ENCODE measurements at places on chromosomes 5 and 9.

- DNase-seq, result no peak
Observed at GRCh38 chr5:136104306-136104965, 28.2 kb upstream of the SMAD5 start.

DNA sequence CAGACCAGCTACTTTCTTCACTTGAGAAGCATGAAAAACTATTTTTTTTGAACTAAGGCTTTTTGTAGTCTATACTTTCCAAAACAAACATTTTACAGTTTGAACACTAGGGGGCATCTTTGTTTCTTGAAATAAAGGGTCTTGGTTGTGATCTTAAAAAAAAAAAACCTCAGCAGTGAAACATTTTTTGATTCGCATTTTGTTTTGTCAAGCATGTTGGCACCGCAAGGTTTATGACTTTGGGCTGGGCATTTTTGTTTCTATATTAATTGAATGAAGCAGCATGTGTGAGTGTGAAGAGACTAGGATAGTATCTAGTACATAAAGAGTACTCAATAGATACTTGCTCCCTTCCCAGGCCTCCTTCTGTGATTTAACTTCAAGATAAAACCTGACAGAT is 31.6 kb upstream of the ACOT12 start:
- no peak for DNase-seq

DNA sequence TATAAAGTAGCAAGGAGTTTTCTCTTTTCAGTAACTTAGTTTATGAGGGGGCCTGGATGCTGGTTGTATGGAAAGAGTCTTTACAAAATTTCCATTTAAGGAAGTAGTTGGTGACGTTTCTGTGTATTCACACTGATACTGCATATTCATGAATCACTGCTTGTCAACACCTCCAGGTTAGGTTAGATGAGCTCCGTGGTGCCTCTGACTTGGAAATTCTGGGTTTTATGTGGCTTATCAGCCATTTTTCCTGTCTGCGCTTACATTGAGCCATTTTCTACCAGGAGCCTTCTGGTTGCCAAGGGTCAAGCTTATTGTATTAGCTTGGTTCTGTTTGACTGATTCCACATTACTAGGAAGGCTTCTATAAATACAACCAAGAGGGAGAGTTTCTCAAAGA is 128.3 kb downstream of the SLC28A3 start:
- no peak for DNase-seq

DNA sequence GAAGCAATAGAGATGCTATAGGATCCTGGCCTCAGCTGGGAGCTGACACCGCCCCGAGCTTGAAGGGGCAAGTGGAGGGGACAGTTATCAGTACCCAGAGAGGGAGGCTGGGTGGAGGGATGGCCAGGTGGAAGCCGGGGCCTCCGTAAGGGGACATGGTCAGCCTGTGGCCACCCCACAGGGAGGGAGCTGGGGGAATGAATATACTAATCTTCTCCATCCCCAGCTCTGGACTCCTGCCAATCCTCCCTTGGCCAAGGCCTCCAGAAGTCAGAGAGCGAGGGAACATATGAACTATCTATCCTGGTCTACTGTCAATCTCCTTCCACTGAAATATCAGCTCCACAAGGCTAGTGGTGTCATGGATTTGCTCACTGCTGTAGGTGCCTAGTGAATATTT is 109.3 kb downstream of the BOD1 start:
- no peak for DNase-seq

Measured in fibroblast of skin of left quadriceps (primary cell).